ENCODE measurements at places on chromosomes 13 and 19. TPM values are rescaled to one million over a fixed set of nuclear protein-coding genes. Genes with fewer than 3 reads are reported as not detected.

- no peak for DNase-seq
Measured at GRCh38 chr13:18995259-18995873, 186.3 kb downstream of the TUBA3C start.

The ATP4B gene
- total RNA-seq: not detected

The NCR1 gene
- 0.98 TPM for total RNA-seq

DNA sequence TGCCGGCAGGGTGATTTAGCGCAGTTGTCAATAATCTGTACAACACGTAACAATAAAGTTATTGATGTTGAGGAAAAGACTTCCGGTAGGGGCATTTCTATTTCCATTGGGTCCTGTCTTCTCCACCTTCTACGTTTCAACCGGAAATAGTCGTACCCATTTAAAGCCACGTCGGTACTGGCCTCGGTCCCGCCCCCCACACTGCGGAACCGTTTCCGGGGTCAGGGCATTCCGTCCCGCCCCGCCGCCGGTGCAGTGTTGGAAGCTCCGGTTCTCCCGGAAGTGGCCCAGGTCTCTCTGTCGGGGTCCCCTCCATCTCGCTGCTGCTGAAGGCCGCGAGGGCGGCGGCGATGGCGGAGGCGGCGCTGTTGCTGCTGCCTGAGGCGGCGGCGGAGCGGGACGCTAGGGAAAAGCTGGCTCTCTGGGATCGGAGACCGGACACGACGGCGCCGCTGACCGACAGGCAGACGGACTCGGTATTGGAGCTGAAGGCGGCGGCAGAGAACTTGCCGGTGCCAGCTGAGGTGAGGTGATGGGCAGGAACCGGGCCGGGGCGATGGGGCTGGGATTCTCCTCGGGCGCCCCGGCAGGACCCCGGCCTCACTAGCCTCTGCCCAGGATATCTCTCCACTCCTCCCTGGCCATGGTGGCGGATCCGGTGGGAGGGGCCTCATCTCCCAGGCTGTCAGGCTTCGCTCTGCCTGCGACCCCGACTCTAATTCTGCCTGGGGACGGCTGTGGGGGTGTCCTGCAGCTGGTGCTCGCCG, at the start of gene COG3:
Gene COG3 (plus strand): TSS at position 253 of the 767 bp plus-strand sequence. CDS start 98 bp downstream, at position 351.
- DNase-seq: peak; percentile 97

GRCh38 chr19:17455308-17456123, 5.2 kb downstream of the NXNL1 start:
- no peak for DNase-seq

The LILRA5 gene
- total RNA-seq: 1.8 TPM

GRCh38 chr13:107721125-107721869, 494.0 kb downstream of the LIG4 start:
- DNase-seq: no peak

- DNase-seq: no peak
Measured at GRCh38 chr13:49022472-49023144, 46.9 kb downstream of the FNDC3A start.

The HSD17B14 gene
- total RNA-seq: 2.4 TPM

- DNase-seq: no peak
Measured at GRCh38 chr13:41597348-41598041, 140.1 kb downstream of the RGCC start.

The PODNL1 gene
- 3.4 TPM for total RNA-seq

Measured in mucosa of descending colon (tissue), 3 donors.